B cell (primary cell): ENCODE measurements at places on chromosomes 7 and 10. TPM values are rescaled to one million over a fixed set of nuclear protein-coding genes. Genes with fewer than 3 reads are reported as not detected.

SSC4D gene
- total RNA-seq: not detected in 2 replicates

TUBB8 gene
- 0.75 and 0.84 TPM in 2 replicates for total RNA-seq

GHRHR gene
- not detected in 2 replicates for total RNA-seq

FAM25C gene
- total RNA-seq: not detected in 2 replicates

LRIT1 gene
- not detected in 2 replicates for total RNA-seq

WIPF3 gene
- not detected in 2 replicates for total RNA-seq
